ENCODE measurements at places on chromosomes 3 and 15. TPM values are rescaled to one million over a fixed set of nuclear protein-coding genes. Genes with fewer than 3 reads are reported as not detected.

GRCh38 chr3:186526256-186526606 is 17.9 kb downstream of the CRYGS start:
- DNase-seq: no peak

The CFAP161 gene
- not detected for total RNA-seq

DNA sequence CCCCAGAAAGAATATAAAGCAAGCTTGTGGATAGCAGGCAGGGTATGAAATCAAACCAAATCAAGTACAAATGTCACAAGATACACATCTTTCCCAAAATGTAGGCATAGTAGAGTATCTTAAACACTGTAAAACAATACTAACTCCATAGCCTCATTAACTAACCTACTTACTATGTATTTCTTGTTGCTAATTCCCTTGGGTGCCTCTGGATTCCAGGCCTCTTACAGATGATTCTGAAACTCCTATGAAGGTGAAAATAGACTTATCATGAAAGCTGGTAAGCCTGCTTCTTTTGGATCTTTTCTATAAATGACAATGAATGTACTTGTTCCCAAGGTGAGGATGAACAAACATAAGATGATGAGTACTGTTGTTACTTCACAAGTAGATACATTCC is 93.8 kb downstream of the FRMD5 start:
- no peak for DNase-seq

DNA sequence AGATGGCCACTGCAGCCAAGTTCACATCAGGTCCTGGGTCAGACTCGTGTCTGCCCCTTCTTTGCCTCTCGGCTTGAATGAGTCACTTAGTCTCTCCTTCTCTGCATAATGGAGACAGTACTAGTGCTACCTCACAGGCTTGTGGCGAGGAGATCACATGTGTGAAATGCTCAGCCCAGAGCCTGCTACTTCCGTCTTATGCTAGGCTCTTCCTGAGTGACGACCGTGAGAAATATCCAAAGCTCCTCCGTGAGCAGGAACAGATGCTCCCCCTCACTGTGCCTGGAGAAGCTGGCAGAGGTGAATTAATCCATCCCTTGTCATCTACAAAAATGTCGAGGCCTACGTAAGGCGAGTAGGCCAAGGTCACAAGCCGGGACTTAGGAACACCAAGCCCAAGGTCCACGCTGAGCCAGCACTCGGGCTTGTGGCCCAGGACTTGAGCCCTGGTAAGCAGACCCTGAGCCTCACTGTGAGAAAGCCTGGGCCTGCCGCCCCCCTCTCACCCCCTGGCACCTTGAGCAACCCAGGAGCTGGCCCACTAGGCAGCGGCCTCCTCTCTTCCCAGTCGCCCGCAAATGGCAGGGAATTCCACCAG is 17.9 kb downstream of the PAK6 start:
- peak; percentile 15 for DNase-seq

GRCh38 chr15:25242957-25243799 is 195.6 kb downstream of the UBE3A start:
- DNase-seq: no peak

DNA sequence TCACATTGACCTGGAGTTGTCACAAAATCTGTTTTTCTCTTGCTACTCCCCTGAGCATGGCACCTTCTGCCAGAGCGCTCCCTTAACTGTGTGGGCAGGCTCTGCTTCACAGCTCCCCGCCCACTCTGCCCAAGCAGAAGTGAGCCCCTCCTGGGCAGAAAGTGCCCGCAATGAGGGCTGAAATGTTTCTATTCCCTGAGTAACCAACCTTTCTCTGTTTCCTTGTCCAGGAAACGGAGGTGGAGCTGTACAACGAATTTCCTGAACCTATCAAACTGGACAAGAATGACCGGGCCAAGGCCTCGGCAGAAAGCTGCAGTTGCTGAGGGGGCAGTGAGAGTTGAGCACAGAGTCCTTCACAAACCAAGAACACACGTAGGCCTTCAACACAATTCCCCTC is 66.3 kb upstream of the ACAD9 start:
- DNase-seq: no peak

The CHRM5 gene
- not detected for total RNA-seq

- no peak for DNase-seq
Observed at GRCh38 chr3:31055757-31056156, 161.3 kb upstream of the GADL1 start.
